ENCODE measurements at places on chromosomes 2 and 18. TPM values are rescaled to one million over a fixed set of nuclear protein-coding genes. Genes with fewer than 3 reads are reported as not detected.

The CRYBA2 gene
- not detected for total RNA-seq

The NLRC4 gene
- 1.9 TPM for total RNA-seq

The PLGLB2 gene
- 1.6 TPM for total RNA-seq

- no peak for DNase-seq
Measured at GRCh38 chr2:133266041-133266925, 302.0 kb downstream of the NCKAP5 start.

- DNase-seq: no peak
Measured at GRCh38 chr18:25957017-25957416, 133.4 kb downstream of the SS18 start.

DNA sequence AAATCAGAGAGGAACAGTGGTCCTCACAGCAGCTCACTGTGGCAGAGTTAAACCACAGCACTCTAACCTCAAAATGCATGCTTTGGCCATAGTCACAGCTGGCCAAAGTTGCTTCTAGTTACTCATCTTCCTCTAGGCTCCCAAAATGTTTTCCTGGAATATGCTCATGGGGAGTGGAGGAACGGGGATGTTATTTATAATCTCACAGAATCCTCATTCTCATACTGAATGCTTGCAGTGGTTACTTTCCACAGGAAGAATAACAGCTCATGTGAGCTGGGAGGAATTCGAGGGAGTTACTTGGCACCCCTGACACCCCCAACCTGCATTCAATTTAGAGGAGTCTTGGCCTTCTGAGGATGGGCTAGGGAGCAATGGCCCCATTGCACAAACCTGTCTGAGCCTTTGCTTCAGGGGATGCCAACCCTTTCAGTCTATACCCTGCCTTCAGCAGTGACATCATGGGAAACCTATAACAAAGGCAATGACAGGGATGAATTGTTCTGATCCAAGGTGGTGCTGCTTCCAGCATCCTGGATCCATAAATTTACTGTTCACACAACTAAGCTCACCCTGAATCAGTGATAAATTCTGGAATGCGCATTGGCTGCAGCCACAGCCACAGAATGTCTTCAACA, 22.4 kb upstream of the CCBE1 start:
- DNase-seq: no peak

DNA sequence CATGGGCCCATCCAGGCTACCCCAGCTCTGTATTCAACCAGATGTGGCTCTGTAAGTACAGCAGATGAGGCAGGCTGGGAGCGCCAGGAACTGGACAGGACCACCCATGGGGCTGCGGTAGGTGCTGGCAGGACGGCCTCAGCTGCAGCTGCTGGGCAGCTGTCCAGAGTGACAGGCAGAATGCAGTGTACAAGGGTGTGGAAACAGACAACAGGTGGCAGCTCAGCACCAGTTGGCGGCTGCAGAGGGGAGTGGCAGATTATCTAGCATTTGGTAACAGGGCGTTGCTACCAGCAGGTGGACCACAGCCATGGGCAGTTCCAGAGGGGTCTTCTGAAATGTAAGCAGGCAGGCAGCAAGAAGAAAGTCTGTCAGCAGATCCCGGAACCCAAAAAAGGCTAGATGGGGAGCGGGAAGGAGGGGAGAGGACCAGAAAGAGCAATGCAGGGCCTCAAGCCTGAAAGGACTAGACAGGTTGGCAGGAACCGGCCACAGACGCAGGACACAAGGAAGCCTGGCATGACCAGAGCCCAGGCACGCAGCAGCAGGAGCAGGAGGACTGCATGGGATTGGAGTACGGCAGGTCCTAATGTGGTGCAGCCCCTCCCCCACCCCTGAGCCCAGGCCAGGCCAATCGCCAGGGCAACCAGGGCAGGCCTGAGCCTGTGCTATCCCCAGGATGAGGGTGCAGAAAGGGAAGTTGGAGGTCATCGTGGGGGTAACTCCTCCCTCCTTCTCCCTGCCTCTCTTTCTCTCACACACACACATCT, 24.7 kb downstream of the PKDCC start:
- peak; percentile 60 for DNase-seq

All from mucosa of gallbladder (tissue), 1 donor.